Omental fat pad (tissue), 4 donors: ENCODE measurements at places on chromosomes 3 and 15. TPM values are rescaled to one million over a fixed set of nuclear protein-coding genes. Genes with fewer than 3 reads are reported as not detected.
A peak's percentile ranks its signal among the peaks of the same experiment; 100 is the strongest.

GRCh38 chr15:75049392-75049791, 26.0 kb downstream of the PPCDC start:
- DNase-seq = peak; percentile 44

- peak; percentile 11 for DNase-seq
Measured at GRCh38 chr15:68209272-68209671, 4.1 kb upstream of the CALML4 start.

DNA sequence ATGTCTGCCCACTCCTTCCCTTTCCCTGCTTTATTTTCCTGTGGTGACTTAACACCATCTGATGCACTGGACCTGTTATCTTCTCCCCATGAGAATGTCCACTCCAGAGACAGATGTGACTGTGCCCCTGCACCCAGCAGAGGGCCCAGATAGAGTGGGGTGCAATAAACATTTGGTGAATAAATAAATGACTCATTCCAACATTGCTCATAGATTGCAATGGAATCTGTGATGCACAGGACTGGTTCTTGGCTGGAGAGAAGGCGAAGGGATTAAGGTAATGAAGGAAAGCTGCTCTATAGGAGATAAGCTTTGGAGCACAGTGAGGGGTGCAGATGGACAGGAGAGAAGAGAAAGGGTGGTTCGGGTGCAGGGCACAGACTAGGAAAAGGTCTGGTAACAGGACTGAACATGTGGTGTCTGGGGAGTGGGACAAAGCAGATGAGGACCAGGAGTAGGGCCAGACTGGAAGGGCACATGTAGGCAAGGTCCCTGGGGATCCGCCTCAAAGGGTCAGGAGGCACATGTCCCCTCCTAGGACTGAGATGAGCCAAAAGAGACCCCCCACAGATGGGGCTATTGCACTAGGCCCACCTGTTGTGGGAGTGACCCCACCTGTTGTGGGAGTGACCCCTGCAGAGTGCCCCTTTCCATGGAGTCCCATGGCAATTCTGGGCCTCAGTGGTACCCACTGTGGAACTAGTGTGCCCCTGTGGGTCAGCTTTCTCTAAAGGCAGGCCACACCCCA, 17.5 kb upstream of the POC1A start:
- DNase-seq = no peak

DNA sequence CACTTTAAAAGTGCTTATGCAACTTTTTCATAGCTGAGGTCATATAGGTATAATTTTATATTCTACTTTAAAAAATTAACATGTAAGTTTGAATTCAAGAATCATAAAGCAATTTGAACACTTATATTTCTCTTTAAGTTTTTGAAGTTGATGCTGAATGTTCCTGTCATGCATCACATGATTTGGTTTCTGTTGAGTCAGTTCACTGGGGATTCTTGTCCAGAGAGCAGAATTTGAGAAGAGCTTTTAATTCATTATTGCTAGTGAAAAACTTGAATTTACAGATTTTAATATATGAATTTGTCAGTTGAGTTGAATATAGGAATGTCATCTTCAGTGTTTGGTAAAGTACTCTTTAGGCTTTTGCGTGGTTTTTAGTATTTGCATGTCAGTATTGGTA, 7.9 kb downstream of the SLC25A26 start:
- DNase-seq = no peak

- DNase-seq = no peak
Measured at GRCh38 chr3:127092368-127092767, 100.6 kb upstream of the PRR23E start.

DNA sequence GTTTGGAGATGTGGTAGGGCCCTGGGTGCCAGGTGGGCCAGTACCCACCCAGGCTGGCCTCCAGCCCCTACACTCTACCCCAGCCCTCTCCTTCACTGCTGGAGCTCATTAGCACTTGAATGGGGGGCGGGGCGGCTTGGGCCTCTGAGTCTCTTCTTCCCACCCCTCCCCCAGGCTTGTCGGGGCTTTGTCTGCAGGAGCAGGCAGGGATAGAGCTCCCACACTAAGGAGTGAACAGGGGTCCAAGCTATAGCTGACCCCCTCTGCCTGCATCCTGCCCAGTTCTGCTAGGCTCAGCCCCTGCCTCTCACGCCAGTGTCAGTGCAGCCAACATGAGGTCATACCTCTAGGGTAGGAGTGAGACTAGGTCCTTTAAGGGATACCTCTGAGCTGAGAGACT, 5.2 kb downstream of the GNAI2 start:
- no peak for DNase-seq

DNA sequence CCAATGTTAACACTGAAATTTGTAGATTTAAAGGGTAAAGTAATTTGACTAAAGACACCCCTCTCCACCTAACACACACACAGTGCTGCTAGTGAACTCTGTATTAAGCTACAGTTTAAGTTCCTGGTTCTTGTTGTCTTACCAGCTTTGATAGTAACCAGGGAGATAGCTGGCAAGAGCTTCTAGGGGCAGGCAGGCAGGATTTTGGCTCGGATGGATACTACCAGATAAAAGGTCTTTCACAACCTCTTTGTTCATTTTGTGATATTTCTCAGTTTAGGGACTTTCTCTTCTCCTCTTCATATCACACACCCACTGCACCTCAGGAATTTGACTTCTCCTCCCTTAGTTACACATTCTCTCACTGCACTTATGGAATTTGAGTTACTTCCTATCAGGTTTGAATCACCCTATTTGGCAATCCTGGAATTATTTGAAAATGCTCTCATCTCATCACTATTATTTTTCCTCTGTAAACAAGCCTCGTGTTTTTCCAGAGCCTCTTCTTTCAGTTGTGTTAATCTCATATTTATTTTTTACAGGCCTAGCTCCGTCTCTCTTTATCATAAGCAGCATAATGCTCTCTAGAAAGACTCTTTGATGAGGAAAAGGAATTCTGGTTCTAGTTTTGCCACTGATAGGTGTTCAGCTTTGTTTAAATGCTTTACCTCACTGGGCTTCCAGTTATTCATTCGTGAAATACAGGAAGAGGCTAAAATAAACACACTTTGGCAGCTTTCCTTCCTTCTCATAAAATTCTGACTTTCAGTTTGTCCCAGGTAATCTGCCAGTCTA, 23.0 kb upstream of the CLDN1 start:
- DNase-seq = no peak

Gene FGD5
- total RNA-seq = 9.1 TPM

Gene GOLGA6L7
- not detected for total RNA-seq

Gene LCTL
- total RNA-seq = not detected

Gene BNC1
- 1.1 TPM for total RNA-seq

Gene AADACL2
- total RNA-seq = not detected
